ENCODE measurements at places on chromosomes 1 and 21. TPM values are rescaled to one million over a fixed set of nuclear protein-coding genes. Genes with fewer than 3 reads are reported as not detected.

Gene LCE3E
- total RNA-seq, result 0.12 TPM

Gene OR2T3
- not detected for total RNA-seq

Gene VSIG8
- not detected for total RNA-seq

Gene PDXK
- 358 TPM for total RNA-seq

Gene TTLL7
- total RNA-seq, result 1.9 TPM

Gene GOLT1A
- total RNA-seq, result 3.3 TPM

Gene ADAMTS5
- not detected for total RNA-seq

Gene PPOX
- total RNA-seq, result 15.7 TPM

Gene LCE1F
- total RNA-seq, result not detected

Gene VCAM1
- total RNA-seq, result 0.05 TPM

Gene CLEC20A
- not detected for total RNA-seq

Gene SFN
- total RNA-seq, result 551 TPM

Gene LCE2B
- not detected for total RNA-seq

Gene HSD3B2
- total RNA-seq, result not detected

Gene PEA15
- total RNA-seq, result 176 TPM

Gene SPRR2B
- total RNA-seq, result not detected

Gene PRMT6
- total RNA-seq, result not detected

Gene PAFAH2
- total RNA-seq, result 7.7 TPM

Gene HAO2
- not detected for total RNA-seq

Gene OR2L8
- total RNA-seq, result not detected

Gene DYRK3
- total RNA-seq, result 13.2 TPM

Gene NMNAT1
- total RNA-seq, result 2.0 TPM

Gene ZNF593OS
- not detected for total RNA-seq

Gene VAV3
- total RNA-seq, result 0.41 TPM

Gene KIF26B
- 0.05 TPM for total RNA-seq

Gene TNFAIP8L2
- not detected for total RNA-seq

Gene SLC19A2
- 31.7 TPM for total RNA-seq

Gene HES3
- not detected for total RNA-seq

Gene CDA
- 43.7 TPM for total RNA-seq

Gene GJA8
- total RNA-seq, result not detected

Gene YBX1
- total RNA-seq, result 755 TPM

Gene RGS13
- not detected for total RNA-seq

Gene SMCP
- not detected for total RNA-seq

Gene RGS8
- not detected for total RNA-seq
